ELF-1 (cell line): ENCODE measurements at places on chromosomes 2 and 18.

- DNase-seq, result peak; percentile 18
These were observed 150.6 kb downstream of the TMX3 start for GRCh38 chr18:68564351-68564750.

DNA sequence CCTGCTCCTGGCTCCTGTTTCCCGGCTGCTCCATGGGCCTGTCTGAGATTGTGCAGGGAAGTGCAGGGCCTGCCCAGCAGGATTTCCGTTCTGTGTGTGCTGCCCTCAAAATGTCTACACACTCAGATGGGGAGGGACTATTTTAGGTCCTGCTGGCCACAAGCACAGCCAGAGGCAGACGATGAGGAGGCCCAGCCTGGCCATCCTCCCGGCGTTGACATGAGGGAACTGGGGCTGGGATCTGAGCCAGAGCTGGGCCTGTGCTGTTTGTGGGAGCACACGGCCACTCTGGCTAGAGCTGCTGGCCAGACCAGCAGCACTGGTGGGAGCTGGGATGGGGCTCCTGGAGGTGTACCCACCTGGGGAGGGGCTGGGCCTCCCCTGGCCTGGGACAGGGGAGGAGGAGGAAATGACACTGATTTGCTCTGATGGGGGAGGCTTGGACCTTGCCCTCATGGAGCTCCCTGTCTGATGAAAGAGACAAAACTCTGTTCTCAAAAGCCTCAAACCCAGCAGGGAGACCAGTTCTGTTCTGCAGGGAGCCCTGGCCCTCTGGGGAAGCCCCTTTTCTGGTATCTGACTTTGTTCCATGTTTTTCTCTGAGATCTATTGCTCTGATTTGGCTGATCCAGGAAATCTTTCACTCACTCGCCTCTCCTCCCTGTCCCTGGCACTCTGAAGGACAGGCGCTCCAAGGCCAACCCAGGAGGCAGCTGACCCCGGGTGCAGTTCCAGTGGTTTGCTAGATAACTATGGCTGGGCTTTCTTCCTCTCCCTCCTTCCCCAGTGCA is 161.8 kb downstream of the DYSF start:
- no peak for DNase-seq

DNA sequence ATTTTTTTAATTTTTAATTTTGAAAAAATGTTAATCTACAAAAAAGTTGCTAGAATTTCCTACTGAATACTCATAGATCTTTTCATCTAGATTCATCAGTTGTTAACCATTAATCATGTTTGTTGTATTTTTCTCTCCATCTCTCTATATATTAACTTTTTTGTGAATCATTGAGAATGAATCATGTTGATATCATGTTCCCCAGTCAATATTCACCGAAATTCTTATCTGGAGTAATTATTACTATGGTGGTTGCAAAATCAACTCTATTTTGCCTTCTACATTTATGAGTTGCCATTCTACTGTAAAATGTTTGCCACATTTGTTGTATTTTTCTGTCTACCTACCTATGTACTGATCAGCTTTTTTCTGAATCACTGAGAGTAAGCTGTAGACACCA is 154.0 kb downstream of the SPP2 start:
- no peak for DNase-seq

DNA sequence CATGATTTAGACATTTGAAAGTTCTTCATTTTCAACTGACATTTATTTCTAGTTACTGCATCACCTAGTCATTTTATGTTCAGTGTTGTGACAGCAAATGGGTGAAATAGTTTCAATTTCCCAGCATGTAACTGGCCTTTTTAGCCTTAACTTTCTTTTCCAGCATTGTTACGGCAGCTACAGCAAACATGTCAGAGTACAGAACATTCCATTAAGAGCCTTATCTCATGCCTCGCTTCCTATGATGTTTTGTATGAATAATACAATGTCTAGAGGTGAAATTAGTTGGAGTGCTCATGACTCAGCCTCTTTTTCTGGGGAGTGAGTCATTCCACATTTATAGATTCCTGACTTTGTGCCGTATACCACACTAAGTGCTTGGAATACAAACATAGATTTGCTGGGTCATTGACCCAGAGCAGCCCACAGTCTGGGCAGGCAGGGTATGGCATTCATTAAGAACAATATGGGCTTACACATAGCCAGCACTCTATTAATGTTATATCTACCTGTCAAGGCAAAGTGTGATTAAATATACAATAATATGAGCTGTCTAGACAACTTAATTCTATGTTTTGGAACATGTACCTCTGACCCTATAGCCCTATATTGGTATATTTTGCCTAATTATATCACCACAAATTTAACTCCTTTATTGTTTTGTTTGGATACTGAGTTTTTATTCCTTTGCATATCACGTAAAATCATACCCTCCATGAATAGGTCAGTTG is 72.2 kb downstream of the MAP2 start:
- no peak for DNase-seq

- DNase-seq, result no peak
These were observed 210.3 kb upstream of the SMAD2 start for GRCh38 chr18:48140731-48141130.

GRCh38 chr2:109130723-109130995 is 1.7 kb downstream of the SH3RF3 start:
- DNase-seq, result no peak

DNA sequence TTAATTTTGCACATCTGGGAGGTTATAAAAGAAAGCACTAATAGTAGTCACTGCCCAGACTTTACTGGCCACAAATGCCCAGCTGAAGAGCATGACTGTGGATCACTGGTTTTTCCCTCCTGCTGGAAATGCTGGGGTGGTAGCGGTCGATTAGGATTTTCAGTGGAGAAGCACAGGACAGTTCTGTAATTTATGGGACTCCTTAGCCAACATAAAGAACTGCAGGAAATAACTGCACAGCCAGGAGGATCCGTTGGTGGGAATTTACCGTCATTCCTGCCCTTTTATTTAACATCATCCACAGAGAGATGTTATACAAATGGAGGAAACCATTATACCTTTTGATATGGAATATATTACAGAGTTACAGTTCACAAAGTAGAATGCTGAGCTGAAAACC is 61.5 kb downstream of the TNFRSF11A start:
- DNase-seq, result no peak

GRCh38 chr2:130808482-130809268 is 28.0 kb upstream of the ARHGEF4 start:
- peak; percentile 49 for DNase-seq

GRCh38 chr2:67169417-67170140 is 227.6 kb upstream of the ETAA1 start:
- DNase-seq, result no peak

DNA sequence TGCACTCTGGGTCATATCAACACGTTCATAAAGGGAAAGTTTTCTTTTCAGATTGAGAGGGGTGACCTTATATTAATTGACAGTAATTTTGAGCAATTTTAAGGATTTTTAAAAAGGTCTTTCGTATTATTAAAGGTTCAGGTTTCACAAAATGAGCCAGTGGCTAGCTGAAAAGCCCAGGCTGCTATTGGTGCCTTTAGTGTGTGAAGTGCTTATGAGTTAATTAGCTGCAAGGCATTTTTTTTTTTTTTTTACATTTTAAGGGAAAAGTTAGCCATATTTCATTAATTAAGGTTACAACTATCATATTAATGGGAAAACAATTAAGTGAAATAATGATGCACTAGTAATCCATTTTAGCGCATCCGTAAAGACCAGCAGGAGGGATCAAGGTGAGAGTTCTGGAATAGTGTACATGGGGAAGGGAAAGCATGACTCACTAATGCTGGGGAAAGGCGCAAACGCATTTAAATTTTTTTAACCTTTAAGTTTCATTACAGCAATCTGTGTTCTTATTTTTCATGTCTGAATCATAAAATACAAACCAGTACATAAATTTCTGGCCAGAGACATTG is 200.0 kb downstream of the ZNF407 start:
- DNase-seq, result no peak

GRCh38 chr18:65025756-65026155 is 725.1 kb upstream of the CDH7 start:
- no peak for DNase-seq

- peak; percentile 67 for DNase-seq
These were observed 167.4 kb downstream of the SPAG16 start for GRCh38 chr2:213451542-213452239.

- DNase-seq, result no peak
These were observed 46.9 kb upstream of the POMC start for GRCh38 chr2:25215232-25215631.

DNA sequence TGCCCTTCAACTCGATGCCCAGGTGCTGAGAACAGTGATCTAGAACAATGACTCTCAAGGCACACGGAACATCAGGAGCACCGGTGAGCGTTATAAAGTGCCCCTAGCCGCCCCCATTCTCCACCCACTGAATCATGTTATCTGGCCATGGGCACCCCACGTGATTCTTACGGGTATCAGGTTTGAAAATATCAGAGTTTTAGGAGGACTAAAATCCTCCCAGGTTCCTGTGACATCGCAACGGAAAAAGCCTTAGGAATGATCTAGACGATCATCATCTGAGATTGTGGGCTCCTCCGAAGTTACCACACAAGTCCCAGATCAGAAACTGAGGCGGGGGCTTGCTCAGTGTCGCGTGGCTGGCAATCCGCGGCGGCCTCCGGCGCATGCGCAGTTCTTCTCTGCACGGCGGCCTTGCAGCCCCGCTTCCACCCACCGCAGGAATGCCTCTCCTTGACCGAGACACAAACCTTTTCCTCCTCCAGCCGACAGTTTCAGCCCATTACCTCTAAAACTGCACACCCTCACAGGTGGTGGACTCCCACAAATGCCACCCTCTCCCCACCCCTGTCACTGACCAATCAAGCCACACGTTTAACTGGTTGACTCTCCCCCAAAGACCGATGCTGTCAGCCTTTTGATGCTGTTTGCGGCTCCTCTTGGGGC is 5.8 kb upstream of the MRPL33 start:
- peak; percentile 91 for DNase-seq

DNA sequence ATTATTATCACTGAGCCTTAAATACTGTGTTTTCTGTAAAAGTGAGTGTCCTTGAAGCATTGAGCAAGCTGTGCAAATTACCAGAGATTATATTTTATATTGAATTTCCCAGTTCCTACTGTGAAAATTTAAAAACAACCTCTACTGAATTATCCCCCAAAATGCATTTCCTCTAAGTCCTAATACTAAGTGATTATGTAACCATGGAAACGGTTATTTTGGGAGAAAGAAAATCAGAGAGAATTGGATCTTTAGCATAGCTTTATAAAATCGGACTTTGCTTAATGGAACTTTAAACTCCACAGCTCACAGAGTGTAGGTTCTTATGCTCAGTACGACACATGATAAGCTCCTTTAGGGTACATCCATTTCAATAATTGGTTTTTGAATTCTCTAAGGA is 19.3 kb upstream of the CHMP1B start:
- DNase-seq, result no peak

- DNase-seq, result no peak
These were observed 96.6 kb upstream of the CTDP1 start for GRCh38 chr18:79582978-79583377.

DNA sequence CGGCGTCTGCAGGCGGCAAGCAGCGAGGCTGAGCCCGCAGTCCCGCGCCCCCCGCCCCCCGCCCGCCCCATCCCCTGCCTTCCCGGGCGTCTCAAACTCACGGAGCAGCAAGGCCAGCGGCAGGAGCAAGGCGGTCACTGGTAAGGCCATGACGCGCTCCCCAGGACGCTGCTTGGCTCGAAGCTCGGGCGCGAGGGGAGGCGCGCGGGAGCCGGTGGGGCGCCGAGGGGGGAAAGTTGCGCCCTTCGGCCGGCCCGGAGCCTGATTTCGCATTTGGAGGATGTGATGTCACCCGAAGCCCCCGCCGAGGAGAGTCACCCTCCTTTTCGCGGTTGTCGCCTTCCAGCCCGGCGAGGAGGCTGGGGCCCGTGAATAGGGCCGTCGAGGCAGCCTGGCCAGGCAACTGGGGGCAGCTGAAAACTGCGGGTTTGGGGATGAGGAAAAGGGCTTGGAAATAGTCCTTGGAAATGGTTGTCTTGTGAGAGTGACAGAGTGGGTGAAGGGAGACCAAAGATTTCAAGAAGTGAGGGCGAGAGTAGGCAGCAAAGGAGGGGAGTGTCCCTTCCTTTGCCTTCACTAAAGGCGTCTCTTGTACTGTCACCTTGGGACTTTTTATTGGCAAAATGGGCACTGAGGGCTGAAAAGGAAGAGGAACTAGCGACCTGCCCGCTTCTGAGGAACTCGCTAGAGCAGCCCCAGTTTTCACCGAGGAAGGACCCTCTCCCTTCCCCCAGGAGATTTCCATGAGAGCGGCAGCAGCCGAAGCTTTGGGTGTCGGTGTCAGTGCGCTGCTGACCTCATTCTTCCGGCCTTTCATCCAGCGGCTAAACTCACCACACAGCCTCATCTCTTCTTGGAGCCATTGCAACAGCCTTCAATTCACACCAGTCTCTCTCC is at the start of gene CD8A:
CD8A (minus strand) TSS at position 238 of the 897 bp plus-strand sequence; CDS start at position 150, 88 bp downstream.
- DNase-seq, result peak; percentile 53

DNA sequence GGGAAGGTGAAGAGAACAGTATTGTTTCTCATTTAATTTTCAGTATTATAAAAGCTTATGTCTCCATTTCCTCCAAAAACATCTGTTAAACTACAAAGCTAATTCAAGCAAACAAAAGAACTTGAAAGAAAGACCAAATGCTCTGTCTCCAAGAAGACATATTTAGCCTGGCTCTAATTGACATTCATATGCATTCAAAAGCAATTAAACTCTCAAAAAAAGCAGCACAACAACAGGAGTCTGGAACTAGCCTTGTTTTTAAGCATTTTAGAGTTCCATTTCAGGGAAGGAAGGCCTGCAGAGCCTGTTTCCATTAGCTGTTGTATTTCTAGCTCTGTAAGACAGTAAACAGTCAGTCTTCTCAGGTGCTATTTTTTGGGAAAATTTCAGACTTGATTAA is 447.9 kb downstream of the TDRD15 start:
- no peak for DNase-seq

DNA sequence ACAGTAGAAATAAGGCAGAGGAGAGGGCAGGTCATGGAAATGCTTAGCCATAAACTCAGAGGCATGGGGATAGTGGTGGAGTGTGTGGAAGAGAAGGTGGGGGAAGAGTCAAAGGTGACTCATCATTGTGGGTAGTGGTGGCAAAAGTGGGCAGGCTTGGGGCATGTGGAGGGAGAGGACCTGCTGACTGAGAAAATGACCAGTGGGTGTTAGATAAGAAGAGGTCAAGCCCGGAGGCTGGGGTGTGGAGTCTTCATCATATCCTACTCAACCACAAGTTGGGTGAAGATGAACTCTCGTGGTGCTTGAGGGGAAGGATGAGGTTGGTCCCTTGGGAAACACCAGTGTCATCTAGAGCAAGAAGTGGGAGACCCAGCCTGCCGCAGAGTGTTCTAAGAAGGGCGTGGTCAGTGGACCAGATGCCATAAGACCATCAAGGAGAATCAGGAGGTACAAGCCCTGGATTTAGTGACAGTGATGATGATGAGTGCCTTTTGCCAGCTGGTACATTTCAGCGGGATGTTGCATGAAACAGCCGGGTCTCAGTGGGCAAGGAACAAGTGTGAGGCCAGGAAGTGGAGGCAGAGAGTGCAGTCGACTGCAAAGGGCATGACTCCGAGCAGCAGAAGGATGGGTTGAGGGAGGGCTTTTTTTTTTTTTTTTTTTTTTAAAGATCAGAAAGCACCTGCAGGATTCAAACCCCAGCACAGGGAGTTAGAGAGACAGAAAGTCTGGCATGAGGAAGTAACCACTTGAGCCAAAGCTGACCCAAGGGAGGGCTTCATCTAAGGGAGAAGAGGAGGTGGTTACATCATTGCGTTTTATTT is 122.6 kb upstream of the SPRED2 start:
- DNase-seq, result no peak
